Activated naive CD4-positive, alpha-beta T cell treated with anti-CD3 and anti-CD28 coated beads, Interleukin-2, amount 10 ng/mL, durations not matched to agents 7 days and 5 days (primary cell): ENCODE measurements at places on chromosomes 6 and 20.

DNA sequence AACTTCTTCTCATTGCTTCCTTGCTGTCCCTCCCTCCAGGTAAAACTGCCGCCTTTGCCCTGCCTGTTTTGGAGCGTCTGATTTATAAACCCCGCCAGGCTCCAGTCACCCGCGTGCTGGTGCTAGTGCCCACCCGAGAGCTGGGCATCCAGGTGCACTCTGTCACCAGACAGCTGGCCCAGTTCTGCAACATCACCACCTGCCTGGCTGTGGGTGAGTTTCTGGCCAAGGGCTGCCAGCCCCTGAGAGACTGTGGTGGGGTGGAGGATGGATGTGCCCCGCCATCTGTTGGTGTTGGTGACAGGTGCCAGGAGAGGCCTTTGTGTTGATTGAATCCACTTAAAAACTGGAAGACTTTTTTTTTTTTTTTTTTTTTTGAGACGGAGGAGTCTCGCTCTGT is 9.5 kb downstream of the DDX27 start:
- no peak for DNase-seq

GRCh38 chr20:8918145-8918544 is 150.7 kb upstream of the PLCB4 start:
- DNase-seq: no peak

- DNase-seq: no peak
These were observed 380.4 kb downstream of the CENPW start for GRCh38 chr6:126720304-126720703.

- DNase-seq: no peak
These were observed 4.5 kb downstream of the GJA1 start for GRCh38 chr6:121439926-121440325.

GRCh38 chr20:56422076-56422823 is 10.2 kb downstream of the CASS4 start:
- DNase-seq: no peak

DNA sequence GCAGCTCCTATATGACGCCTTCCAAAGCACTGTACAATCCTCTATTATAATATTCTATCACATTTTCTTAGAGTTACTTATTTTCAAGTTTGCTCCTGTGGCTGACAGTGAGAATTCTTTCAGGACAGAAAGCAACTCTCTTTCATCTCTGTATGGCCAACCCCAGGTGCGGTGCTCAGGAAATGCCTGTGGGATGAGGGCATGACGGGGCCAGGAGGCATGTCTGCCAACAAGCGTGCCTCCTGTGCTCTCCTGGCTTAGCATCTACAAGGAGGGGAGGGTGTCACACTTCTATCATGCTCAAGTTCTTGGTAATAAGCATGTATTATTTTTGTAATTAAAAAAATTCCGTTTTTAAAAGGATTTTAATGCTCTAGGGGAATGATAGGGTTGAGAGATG is 11.4 kb downstream of the MRPL14 start:
- no peak for DNase-seq

- no peak for DNase-seq
These were observed 53.1 kb upstream of the SLC32A1 start for GRCh38 chr20:38671186-38671585.

DNA sequence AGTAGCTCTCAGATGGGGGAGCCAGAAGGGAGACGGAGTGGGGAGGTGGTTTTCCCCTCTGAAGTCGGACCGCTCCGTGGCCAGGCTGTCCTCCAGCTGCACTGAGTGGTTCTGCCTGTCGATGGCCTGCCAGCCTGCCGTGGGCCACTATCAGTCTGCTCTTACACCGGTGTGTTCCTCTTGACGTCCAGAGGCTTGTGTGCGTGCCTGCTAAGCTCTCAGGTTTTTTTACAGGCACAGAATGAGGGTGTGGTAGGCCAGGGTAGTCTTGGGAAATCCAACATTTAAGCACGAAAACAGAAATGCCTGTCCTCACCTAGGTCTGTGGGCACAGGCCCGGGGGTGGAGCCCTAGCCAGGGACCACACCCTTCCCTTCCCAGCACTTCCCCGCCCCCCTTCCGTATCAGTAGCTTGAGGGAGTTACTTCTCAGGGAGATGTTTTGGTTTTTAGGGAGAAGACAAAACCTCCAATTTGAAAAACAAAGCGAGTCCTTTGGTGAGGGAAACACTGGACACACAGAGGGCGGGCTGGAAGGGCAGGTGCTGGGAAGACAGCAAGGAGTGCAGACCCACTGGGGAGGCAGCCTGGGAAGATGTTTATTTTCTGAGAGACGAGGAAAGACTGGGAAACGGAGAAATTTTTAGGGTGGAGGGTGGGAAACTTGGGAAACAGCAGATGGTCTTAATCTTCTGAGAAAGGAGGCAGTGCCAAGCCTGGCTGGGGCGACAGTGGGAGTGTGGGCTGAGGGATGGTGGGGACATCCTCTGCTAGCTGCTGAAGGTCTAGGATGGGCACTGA is 106.5 kb downstream of the LY86 start:
- no peak for DNase-seq

- DNase-seq: no peak
These were observed 51.2 kb downstream of the CRYBG1 start for GRCh38 chr6:106411643-106412200.

DNA sequence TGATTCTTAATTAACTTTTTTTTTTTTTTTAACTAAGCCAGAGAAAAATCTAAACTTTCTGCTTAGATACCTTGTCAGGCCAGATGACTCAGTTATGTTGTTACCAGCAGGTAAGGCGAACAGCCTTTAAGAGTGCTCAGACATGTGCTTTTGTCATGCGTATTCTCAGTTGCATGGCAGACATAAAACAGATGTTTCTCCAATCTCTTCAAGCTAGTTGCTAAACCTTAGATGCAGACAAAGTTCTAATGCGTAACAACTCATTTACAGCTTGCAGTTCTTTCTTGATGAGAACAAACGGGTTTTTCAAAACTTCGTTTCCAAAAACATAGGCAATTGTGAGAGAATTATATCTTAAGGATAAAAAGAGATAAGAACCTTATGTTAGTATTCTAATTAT is 49.6 kb upstream of the GFRAL start:
- DNase-seq: no peak

DNA sequence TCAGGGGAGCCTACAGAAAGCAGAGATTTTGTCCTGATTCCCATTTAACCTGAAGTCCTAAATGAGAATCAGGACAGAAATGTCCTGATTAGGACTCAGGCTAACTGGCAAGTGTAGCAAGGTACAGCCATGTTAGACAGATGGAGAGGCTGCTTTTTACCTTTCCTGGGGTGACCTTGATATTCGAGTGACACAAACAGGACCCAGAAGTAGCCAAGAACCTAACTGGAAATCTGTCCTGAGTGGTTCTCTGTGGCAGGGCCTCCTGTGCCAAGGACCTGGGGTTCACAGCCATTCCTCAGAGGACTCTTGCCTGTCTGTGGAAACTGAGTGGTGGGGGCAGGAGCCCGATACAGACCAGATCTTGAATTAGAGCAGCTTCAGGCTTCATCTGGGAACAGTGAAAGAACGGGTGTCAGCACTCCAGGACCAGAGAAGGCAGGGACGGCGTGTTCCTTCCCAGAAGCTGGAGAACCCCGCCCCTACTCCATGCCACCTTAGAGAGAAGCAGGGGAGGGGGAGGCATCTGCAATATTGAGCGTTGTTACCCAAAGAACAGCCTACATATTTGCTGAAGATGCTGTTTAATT is 4.3 kb upstream of the FUCA2 start:
- no peak for DNase-seq

DNA sequence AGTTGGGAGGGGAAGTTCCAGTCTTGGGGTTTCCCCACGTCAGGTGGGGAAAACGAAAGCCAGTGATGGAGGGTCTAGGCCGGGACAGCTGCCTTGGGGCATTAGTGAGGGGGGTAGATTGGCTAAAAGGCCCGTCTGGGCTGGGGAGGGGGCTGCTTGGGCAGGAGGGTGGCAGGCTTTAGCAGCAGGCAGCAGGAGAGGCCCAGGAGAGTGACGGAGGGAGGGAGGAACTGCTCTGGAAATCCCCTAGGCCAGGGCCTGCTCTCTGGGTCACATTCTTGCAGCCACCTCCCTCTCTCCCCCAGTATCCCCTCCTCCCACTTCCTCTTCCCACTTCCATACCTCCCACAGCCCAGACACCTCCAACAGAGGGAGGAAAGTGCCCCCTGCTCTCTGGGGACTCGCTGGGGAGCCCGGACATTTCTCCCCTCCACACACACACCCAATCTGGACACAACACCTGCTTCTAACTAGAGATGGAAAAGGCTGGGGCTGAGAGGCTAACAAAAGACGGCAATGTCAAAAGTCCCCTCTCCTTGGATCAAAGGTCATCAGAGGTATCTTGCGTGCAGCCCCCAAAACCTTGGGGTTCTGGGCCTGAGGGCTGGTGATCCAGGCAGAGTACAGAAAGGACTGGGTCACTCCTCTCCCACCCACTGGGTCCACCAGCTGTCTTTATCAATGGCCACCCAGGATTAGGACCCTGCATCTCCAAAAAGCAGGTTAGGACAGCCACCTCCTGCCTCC is 1.8 kb downstream of the NFKBIE start:
- peak; percentile 50 for DNase-seq

DNA sequence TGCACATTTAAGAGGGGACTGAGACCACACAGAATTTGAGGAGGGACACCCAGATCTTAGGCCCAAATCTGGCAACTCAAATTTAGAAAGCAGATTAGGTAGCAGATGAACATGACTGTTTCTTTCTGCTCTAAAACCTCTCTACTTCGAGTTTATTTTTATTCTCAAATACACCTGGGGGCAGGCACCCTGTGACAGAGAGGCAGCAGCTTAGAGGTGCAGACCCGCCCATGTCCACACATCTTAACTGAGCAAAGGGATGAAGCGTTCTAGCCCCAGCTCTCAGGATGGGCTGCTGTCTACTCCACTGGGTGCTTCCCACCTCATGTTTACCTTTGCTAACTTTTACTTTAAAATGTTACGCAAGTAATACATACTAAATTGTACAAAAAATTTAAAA is 125.0 kb downstream of the SLC23A2 start:
- no peak for DNase-seq

GRCh38 chr6:45698046-45698445 is 317.6 kb downstream of the CLIC5 start:
- no peak for DNase-seq

GRCh38 chr6:103707596-103708325 is 1152.0 kb downstream of the HACE1 start:
- no peak for DNase-seq

GRCh38 chr6:30960907-30961673 is 20.3 kb downstream of the MUCL3 start:
- no peak for DNase-seq

DNA sequence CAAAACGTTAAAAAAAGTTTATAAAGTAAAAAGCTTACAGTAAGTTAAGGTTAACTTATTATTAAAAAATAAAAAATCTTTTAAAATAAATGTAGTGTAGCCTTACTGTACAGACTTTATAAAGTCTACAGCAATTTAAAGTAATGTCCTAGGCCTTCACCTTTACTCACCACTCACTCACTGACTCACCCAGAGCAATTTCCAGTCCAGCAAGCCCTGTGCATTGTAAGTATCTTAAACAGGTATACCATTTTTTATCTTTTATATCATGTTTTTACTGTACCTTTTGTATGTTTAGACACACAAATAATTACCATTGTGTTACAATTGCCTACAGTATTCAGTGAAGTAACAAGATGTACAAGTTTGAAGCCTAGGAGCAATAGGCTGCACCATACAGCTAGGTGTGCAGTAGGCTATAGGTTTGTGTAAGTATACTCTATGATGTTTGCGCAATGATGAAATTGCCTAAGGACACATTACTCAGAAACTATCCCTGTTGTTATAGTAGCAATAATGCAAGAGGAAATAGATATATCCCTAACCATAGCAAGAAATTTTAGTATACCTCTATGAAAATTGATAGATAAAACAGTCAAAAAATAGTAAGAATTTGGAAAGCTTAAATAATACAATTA is 39.5 kb downstream of the FBXO5 start:
- no peak for DNase-seq

GRCh38 chr6:25971187-25971821 is 8.7 kb downstream of the TRIM38 start:
- DNase-seq: no peak

- DNase-seq: peak; percentile 76
These were observed 81.6 kb downstream of the GMPR start for GRCh38 chr6:16319813-16320532.

DNA sequence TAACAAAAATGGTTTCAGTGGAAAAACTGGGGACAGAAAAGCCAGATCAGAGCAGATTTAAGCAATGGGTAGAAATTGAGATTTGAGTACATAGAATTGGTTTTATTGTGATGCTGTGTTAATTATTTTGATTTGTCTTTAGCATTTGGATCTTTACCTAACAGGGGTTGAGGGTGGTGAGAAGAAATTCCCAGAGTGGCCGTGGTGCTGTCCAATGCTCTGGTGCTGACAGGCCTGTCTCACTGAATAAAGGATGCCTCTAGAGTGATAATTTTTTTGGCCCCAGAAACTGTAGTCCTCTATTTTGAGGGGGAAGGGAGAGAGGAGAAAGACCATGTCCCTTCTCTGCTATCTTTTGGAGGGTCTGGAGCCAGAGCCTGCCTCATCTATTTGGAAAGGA is 79.1 kb downstream of the LYRM2 start:
- peak; percentile 24 for DNase-seq

- DNase-seq: no peak
These were observed 137.6 kb downstream of the CLIC5 start for GRCh38 chr6:45877970-45878590.

DNA sequence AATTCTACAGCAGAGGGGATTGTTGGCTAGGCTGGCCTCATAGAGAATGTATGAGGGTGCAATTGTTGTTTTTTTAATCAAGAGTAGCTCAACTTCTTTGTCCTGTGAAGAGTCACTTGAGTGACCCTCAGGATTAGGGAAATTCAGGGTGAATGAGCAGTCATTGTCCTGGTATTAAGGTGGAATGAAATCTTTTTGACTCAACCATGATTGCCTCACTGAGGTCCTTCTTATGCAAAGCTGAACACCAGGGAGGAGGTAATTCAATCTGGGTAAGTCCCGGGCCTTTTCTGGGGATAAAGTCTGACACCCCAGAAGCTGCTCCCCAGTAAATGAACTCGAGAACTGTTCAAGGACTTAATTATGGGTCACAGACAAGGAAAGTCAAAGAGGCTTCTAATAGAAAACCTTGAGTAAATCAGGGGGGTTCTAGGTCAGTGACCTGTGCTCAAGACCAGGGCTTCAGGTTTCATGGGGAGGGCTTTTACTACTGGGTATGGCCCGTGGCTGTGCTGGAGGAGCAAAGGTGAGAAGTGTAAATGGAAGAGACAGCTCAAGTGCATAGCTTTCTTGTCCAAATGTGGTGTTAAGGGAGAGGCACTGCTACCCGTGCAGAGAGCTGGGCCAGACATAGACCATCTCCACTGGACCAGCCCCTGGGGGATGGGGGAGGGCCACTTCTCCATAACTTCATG is 25.3 kb upstream of the ZBTB24 start:
- DNase-seq: no peak
